ENCODE measurements at places on chromosomes 6 and 20. TPM values are rescaled to one million over a fixed set of nuclear protein-coding genes. Genes with fewer than 3 reads are reported as not detected.

NKX2-4 gene
- polyA plus RNA-seq: not detected

IMPG1 gene
- 0.15 TPM for polyA plus RNA-seq

DSP gene
- polyA plus RNA-seq: 3.6 TPM

DZANK1 gene
- 1.8 TPM for polyA plus RNA-seq

PRICKLE4 gene
- polyA plus RNA-seq: not detected

TNF gene
- polyA plus RNA-seq: not detected

ADGRF5 gene
- polyA plus RNA-seq: not detected

FKBP5 gene
- polyA plus RNA-seq: 6.9 TPM

PBX2 gene
- polyA plus RNA-seq: 59.2 TPM

CEP85L gene
- 7.5 TPM for polyA plus RNA-seq

KCNS1 gene
- 0.31 TPM for polyA plus RNA-seq

RAET1E gene
- polyA plus RNA-seq: not detected

KCNG1 gene
- polyA plus RNA-seq: 20.3 TPM

PDE10A gene
- 8.9 TPM for polyA plus RNA-seq

PROKR2 gene
- polyA plus RNA-seq: not detected

CASS4 gene
- polyA plus RNA-seq: 36.8 TPM

ADTRP gene
- polyA plus RNA-seq: 0.33 TPM

NKAPL gene
- polyA plus RNA-seq: 0.52 TPM

PNPLA1 gene
- polyA plus RNA-seq: not detected

FRK gene
- 0.31 TPM for polyA plus RNA-seq

RRAGD gene
- not detected for polyA plus RNA-seq

Data from AG04450 (cell line).